ENCODE measurements at places on chromosomes 4 and X.

DNA sequence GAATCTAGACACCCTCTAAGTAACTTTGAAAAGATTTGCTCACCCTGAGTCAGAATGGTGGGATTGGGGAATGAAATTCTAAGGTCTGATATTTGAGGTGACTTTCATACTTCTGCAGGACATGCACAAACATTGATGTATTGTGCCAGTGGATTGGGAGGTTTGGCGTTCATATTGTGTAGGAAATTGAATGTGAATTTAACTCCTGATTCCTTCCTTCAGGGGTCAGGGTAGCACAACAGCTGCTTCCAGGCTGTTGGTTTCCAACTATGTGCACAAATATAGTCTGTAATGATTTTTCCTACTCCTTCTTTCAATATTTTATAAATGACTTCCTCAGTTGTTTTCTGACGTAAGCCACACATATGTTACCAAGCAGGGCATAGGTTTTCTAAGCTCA is 3.1 kb downstream of the IL1RAPL1 start:
- no peak for DNase-seq

DNA sequence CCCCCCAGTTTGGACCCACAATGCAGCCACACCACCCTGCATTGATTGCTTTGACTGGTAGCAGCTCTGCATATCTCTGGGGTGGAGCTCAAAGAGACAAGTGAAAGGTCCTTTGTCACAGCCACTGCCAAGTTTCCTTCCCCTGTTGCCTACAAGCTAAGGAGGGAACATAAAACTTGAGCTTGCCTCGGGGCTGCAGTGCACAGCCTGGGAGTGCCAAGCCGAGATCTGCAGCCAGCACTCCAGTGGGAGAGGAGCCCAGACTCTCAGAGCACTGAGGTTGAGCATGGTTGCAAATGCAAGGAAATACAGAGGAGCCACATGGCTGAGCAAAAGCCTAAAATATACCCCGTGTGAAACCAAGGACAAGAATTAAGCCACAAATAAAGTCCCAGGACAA is 142.2 kb downstream of the DKK2 start:
- DNase-seq, result no peak

GRCh38 chr4:62327612-62328297 is 1127.6 kb downstream of the ADGRL3 start:
- no peak for DNase-seq

GRCh38 chrX:9611436-9612145 is 146.7 kb downstream of the TBL1X start:
- DNase-seq, result no peak

DNA sequence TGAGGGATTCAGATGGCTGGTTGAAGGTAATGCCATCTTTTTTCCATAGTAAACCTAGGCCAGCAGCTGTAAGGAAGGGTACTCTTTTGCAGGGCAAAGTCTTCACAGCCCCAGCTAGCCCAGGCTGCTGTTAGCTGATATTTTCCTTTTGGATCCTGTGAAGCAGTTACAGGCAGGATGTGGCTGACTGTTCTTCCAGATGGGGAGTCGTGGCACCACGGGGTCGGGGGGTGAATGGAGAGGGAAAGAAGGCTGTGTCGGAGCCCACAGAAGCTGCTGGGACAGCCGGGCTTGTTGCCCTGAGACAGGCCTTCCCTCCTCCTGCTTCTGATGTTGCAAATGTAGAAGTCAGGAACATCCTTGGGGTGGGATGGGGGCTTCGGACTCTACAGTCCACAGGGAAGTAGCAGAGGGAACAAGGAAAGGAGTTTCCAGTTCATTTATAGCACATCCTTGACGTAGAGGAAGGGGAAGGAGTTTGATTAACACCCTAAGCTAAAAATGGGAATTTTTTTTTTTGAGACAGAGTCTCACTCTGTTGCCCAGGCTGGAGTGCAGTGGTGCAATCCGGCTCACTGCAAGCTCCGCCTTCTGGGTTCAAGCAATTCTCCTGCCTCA is 64.6 kb upstream of the TMEM150C start:
- no peak for DNase-seq

DNA sequence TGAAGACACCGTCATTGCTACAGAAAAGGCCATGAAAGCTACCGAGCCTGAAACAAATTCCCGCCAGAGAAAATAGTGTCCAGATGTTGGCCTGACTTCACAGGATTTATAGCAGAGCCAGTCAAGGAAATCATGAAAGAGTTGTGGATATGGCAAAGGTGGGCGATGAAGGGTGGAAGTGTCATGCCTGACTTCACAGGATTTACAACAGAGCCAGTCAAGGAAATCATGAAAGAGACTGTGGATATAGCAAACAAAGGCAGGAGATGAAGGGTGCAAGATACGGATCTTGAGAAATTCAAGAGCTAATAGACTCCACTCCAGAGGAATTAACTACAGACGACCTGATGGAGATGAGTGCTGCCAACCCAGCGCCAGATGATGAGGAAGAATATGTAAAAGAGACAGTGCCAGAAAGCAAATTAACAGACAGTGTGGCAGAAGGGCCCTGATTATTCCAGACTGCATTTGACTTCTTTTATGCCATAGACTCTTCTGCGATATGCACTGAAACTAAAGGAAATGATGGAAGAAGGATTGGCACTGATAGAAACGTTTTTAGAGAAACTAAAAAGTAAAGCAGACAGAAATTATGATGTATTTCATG is 17.2 kb downstream of the TRMT44 start:
- no peak for DNase-seq

DNA sequence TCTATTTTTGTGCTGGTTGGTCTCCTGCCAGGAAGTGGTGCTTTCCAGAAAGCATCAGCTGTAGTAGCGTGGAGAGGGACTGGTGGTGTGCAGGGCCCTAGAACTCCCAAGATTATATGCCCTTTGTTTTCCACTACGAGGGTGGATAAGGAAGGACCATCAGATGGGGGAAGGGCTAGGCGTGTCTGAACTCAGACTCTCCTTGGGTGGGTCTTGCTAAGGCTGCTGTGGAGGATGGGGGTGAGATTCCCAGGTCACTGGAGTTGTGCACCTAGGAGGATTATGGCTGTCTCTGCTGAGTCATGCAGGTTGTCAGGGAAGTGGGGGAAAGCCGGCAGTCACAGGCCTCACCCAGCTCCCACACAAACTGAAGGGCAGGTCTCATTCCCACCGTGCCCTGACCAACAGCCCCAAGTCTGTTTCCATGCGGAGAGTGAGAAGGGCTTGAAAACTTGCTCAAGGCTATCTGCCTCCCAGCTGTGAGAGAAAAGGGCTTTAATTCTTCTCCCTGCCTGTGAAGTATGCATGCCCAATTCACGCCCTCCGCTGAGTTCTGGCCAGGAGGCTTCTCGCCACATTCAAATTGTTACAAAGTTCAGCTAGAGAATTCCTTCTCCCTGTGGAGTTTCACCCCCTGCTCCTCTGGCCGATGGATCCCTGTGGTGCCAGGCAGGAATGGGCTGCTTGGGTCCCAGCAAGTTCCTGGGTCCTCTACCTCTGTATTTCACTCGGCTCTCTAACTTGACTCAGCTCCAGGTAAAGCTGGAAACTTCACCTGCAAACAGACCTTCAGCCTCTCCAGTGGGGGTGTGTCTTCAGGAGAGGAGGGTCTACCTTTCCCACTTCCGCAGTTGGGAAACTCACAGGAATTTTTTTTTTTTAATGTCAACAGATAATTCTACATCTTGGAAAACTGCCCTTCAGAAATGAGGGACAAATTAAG is 7.7 kb upstream of the CSTF2 start:
- no peak for DNase-seq

- no peak for DNase-seq
Observed at GRCh38 chr4:139214039-139214534, 37.1 kb upstream of the ELF2 start.

DNA sequence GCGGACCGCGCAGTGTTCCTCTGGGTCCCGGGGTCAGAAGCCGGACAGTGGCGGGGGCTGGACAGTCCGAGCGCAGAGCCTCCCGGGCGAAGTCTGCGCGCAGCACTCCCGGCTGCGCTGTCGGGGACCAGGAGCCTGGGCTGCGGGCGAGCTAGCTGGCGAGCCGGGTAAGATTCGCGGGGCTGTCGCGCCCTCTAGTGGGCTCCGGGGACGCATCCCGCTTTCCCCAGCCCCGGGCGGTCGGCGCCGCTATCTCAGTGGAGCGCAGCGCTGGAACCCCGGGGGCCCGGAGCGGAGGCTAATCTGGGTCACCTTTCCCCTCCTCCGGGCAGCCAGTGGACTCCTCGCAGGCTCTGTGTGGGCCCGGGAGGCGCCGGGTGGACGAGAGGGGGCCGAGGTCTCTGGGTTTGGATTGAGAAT is 4.2 kb downstream of the PDGFRA start:
- no peak for DNase-seq

GRCh38 chrX:25007059-25008053 is 8.4 kb downstream of the ARX start:
- DNase-seq, result no peak

DNA sequence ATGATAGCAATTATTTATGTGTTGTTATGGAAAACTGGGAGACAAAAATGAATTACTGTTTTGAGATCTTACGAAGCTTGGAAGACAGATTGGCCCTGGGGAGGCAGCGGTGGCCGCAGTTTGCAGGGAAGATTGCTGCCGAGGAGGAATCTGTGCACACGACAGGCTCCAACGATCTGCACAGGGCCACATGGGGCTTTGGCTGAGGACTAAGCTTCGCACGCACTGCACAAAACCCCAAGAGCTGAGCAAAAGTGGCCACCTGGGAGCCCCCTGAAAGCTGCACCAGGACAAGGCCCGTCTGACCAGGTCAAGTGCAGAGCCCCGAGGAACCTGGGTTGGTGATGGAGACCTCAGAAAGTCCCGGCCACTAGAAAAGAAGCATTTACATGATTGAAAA is 5.2 kb upstream of the PDE6B start:
- no peak for DNase-seq

- DNase-seq, result no peak
Observed at GRCh38 chr4:104066533-104066932, 346.7 kb upstream of the TACR3 start.

DNA sequence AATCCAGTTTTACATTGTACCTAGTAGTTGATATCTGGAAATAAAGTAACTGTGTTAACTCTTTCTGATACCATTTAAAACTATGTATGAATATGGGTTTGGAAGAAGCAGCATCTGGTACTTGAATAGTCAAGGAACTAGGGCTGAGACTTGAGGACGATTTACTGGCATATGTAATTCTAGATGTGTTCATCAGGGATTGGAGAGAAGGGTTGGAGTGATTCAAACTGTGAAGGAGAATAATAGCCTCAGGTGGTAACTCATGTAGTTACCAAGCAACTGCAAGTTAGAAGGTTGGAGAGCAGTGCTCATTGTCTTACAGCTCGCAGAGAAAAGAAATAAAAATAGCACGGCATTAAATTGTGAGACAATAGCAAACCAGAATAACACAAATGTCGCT is 29.5 kb upstream of the TXLNG start:
- DNase-seq, result no peak

DNA sequence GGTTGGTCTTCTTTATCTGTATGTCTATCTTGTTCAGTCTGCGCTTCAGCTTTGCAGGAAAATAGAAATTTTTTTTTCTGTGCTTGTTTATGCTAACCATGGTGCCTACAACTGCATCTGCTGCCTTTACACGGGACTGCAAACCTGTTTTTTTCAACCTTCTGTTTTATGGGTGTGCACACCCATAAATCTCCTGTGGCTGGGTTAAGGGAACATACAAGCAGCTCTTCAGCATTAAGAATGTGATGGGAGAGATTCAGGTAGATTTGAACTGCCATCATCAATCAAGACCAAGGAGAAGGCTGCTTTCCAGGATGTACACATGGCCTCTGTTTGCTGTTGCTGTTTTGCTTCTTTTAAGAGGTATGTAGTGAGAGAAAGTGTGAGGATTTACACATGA is 502.9 kb downstream of the ANKRD50 start:
- no peak for DNase-seq

- DNase-seq, result no peak
Observed at GRCh38 chr4:168867128-168867527, 142.9 kb downstream of the CBR4 start.

- DNase-seq, result no peak
Observed at GRCh38 chr4:184287697-184288255, 70.1 kb upstream of the ENPP6 start.

DNA sequence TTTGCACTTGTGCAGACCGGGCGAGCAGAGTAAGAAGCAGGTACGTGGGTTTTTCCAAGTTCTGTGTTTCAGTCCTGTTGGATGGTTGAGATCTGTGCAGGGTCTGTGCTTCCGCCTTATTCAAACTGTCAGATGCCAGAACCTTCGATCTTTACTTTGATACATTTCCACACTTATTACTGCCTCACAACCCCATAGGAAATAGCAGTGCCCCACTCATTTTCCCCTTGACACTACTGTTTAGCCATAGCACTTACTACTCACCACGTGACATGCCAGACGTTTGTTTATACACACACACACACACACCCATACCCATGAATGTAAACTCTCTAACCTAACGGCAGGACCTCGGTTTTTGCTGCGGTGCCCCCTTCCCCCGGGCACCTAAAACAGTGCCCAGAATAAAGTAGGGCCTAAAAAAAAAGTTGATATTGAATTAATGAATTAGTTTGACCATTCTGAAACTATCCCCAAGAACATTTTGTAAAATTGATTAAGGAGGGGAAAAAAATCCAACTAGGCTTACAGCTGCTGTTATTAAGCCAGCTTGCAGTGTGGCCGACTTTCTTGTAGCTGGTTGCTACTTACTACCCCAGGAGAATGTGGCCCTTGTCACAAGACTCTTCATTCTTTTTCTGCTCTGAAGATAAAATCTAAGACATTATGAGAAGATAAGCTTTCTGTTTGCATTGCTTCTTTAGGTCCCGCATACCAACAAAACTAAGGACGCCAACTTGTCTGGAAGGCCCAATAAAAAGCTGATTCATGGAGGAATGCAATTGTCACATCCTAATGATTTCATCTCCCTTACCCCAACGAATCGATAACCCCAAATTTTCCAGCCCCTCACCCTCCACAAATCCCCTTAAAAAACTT is 704 bp upstream of the SEPSECS start:
- DNase-seq, result no peak

- DNase-seq, result no peak
Observed at GRCh38 chrX:3263681-3264126, 82.7 kb downstream of the MXRA5 start.

GRCh38 chr4:38075370-38076152 is 115.4 kb downstream of the PTTG2 start:
- DNase-seq, result no peak

DNA sequence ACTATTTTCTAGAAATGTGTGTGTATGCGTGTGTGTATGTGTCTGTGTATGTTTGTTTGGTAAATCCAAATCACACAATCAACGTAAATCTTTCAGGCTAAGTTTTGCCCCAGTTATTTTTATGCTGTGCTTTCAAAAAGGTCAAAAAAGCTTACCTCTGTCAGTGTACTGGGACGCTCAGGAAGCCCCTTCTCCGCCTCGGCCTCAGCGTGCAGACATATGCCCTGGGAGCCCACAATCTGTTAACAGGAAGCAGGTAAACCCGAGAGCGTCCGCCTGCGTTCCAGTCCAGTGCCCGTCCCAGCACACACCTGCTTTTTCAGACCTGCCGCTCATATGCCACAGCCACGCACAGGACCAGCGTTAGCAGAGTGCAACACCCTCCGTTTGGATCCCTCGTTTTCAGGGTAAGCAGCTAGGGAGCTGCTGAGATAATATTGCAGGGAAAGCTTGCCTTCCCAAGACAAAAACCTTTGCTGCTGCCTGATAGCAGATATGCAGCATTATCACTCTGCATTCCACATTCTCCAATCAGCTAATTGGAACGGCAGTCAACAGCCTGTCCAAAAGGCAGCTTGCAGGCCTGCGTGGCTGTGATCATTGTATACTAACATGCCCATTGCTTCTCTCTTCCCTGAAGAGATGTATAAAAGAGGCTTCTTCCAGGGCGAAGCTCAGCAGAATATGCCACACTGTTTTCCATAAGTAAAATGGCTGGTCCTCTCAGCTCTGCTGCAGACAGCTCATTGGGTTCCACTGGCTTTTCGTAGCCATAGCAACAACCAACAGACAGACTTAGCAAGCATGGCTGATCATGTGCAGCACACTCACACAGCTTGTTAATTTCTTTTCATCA is at the start of gene SORBS2:
TSS of gene SORBS2 (minus strand) at position 686 of the 856 bp plus-strand sequence. CDS start 121,623 bp downstream, outside the sequence.
- DNase-seq, result no peak

Data from HS-27A (cell line).